ENCODE measurements at places on chromosomes 6 and 20. TPM values are rescaled to one million over a fixed set of nuclear protein-coding genes. Genes with fewer than 3 reads are reported as not detected.

The EFCAB8 gene
- 0.38 TPM for total RNA-seq

The RIPPLY2 gene
- total RNA-seq = not detected

The PPP1R16B gene
- 160 TPM for total RNA-seq

The SLC24A3 gene
- total RNA-seq = 0.05 TPM

The MYL9 gene
- 0.98 TPM for total RNA-seq

The LY6G6C gene
- total RNA-seq = not detected

The SMIM13 gene
- 15.2 TPM for total RNA-seq

The BPIFB4 gene
- not detected for total RNA-seq

GRCh38 chr20:45630371-45630770, 713 bp downstream of the WFDC9 start:
- no peak for DNase-seq

- DNase-seq = no peak
Observed at GRCh38 chr20:46939031-46939965, 44.7 kb downstream of the EYA2 start.

- DNase-seq = no peak
Observed at GRCh38 chr6:44782892-44783291, 395.4 kb downstream of the CDC5L start.

DNA sequence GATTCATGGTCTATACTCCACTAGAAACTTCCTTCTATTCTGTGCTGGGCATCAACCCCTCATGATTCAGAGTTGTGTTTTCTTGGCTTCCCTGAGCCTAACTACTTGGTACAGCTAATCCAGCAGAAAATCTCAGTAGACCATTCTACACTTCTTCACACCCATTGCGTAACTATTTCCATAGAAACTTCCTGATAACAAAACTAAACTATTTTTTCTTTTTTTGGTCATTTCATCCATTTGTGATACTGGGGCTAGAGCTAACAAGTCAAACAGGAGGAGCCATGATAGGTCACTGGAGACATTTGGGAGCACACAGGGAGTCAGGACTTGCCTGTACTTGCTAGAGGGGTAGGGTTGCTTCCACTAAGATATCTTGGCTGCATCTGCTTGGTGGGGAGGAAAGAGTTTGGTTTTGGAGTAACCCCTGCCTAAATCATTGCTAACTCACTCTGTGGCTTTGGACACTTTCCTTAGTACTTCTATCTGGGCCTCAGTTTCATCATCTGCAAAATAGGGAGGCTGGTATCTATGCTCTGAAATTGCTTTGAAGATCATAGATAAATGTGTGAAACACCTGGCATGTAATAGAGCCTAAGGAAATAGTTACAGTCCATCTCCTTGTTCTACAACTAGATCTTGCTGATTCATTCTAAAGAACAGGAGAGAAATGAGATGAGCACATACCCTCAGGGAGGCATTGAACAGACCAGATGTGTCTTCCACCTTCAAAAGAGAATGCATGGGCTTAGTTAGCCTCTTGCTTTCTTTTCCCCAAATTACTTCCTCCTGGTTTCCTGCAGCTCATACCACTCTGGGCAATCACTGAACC, 127.9 kb upstream of the ADGRF1 start:
- no peak for DNase-seq

GRCh38 chr6:126233192-126233591, 106.7 kb upstream of the CENPW start:
- no peak for DNase-seq

- DNase-seq = no peak
Observed at GRCh38 chr6:28985462-28986164, 19.5 kb downstream of the ZNF311 start.

- DNase-seq = no peak
Observed at GRCh38 chr20:57211406-57211805, 55.0 kb downstream of the BMP7 start.

DNA sequence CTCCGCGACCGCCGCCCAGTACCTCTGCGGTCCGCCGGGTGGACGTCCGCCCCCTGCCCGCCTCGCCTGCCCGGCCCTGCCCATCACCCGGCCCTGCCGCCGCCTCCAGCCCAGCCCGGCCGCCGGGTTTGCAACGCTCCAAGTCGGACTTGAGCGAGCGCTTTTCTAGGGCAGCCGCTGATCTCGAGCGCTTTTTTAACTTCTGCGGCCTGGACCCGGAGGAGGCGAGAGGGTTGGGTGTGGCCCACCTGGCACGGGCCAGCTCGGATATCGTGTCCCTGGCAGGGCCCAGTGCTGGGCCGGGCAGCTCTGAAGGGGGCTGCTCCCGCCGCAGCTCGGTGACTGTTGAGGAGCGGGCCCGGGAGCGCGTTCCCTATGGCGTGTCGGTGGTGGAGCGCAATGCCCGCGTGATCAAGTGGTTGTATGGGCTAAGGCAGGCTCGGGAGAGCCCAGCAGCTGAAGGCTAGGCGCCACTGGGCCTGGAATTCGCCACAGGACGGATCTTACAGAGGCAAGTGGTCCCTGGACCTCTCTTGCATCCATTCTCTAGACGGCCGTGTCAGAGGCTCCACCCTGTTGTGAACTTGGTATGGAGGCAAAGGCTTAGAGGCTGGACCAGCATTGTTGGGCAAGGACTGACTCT, 11.8 kb downstream of the FAM110A start:
- no peak for DNase-seq

DNA sequence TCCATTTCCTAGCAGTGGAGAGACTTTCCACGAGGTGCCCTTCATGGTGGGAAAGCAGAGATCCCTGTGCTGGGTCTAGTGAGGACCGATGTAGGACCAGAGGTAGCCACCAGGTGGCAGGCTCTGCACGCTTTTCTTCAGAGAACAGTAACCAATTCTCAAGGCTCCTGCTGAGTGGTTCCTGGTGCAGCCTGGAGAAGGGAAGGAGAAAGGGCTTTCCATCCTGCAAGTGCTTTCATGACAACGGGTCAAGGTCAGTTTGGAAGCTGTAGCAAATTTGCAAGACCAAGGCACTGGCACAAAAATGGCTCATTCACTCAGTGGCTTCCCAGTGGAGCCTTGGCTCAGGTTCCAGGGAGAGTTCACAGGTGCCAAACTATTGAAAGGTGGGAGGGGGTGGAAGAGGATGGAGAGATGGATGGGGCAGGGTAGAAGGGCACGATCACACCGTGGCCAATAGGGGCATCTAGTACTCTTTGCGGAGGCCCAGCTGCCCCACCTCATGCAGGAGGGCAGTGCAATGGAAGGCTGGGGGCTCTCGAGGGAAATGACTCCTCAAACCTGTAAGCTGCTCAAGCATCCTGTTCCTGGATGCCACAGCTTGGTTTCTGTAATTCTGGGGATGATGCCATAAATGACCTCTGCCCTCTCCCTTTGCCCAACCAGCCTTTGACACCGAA, 25.5 kb upstream of the KCNK16 start:
- DNase-seq = peak; percentile 41

GRCh38 chr6:51855310-51856082, 231.9 kb downstream of the PKHD1 start:
- no peak for DNase-seq

DNA sequence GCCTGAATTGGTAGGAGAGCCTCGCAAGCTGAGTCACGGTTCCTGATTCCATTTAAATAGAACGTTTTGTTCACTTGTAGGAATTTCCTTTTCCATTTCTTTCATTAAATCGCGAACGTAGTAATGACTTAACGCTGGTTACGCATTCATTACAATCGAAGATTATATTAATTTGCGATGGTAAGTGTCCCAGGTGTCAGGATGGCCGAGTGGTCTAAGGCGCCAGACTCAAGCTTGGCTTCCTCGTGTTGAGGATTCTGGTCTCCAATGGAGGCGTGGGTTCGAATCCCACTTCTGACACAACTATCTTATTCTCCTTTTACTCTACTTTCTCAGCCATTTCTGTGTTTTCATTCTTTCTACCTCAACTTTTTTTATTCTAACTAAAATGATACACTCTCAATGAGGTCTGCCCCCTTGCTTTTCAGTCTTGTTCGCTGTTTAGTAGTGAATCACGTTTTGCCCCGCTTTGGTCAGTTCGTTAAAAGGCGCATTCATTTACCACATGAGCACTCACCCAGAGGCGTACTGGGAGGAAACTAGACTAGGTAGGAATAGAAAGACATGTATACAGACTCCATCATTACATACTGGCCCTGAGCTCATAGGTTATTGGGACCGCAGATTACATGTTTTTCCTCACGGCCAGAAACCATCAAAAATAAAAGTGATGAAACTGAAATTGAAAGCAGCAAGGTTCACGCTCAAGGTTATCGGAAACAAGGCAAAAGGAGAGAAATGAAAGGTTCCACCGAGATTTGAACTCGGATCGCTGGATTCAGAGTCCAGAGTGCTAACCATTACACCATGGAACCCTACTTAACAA, 17.3 kb upstream of the TRIM27 start:
- DNase-seq = peak; percentile 68

DNA sequence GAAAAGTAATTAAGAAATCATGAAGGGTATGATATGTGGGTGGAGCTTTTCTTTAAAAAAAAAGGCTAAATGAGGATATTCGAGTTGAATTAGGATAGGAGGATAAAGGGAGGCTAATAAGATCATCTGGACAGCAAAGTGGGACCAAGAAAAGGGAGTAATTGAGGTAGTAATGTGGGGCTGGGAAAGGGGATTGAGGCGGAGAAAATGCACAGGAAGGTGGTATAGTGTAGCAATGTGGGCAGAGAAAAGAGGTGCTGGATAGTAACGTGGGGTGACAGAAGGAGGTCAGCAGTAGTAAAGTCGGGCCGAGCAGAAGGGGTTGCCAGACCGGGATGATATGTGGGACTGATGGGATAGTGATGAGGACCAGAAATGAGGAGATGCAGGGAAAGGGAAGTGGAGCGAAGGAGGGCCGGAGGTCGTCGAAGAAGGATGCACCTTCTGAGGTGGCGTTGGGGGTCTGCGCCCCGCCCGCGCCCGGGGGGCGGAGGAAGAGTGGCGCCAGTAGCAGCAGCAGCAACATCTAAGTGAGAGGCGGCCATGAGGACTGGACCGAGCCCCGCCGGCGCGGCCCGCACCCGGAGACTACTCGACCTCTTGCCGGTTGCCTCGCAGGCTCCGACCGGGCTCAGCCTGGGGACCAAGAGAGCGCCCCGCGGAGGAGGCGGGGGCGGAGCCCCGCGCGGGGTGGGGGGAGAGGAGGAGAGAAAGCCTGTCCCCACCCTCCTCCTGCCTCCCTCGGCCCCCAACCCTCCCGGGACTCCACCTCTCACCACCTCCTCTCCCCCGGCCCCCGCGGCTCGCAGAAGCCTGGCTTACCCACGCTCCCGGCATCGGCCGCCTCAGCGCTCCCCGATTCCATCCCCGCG, 887 bp downstream of the GABBR1 start:
- DNase-seq = peak; percentile 59

DNA sequence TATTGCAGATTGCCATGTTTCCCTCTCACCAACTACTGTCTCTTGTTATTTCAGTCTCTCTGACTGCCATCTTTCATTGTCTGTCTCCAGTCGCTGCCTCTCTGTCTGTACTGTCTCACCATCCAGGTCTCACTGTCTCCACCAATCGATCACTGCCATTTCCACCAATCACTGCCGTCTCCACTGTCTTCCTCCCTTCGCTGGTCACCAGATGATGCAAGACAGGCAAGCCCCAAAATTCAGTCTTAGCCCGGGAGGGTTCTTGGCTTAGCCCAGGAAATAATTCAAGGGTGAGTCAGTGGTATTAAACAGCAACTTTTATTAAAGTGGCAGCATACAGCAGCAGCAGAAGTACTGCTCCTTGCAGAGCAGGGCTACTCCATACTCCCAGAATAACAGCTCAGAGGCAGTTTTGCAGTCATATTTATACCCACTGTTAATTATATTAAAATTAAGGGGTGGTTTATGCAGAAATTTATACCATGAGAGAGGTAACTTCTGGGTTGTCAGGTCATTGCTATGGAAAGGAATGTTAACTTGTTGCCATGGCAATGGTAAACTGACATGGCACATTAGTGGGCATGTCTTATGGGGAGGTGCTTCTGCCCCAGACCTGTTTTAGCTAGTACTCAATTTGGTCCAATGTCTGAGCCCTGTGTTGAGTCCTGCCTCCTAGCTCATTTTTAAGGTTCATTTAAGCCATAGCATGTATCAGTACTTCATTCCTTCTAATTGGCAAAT, 23.0 kb upstream of the ECHDC1 start:
- DNase-seq = no peak

DNA sequence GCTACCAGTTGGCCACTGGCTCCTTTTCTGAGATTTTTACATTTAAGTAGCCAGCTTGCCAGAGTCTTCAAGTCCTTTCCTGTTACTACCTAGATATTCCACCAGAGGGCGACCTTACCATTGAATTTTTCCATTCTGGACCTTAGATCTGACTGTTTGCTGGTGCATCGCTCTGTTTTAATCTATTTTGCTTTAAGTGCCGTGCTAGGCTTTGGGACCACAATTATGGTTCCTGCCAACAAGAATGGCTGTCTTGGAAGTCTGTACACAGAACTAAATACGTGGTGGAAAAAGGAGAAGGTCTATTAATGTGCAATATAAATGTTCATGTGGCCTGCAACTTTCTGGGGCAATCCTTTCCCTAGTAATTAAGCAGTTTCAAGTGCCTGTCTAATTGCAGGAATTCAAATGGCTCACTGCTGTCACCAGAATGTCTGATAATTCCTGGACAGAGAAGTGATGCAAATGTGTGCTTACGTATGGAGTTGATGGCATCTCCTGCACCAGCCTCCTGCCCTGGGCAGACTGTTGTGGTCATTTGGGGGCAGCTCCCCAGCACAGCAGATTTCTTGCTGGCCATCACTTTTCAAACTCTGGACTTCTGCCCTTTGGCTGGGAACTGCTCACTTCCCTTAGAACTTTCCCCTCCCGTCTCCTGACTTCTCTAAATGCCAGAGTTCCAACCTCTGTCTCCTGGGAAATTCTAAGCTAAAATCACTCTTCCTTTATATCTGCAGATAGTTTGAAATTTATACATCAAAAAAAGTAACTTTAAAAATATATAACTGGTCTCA, 5.6 kb upstream of the HLA-DOA start:
- no peak for DNase-seq

DNA sequence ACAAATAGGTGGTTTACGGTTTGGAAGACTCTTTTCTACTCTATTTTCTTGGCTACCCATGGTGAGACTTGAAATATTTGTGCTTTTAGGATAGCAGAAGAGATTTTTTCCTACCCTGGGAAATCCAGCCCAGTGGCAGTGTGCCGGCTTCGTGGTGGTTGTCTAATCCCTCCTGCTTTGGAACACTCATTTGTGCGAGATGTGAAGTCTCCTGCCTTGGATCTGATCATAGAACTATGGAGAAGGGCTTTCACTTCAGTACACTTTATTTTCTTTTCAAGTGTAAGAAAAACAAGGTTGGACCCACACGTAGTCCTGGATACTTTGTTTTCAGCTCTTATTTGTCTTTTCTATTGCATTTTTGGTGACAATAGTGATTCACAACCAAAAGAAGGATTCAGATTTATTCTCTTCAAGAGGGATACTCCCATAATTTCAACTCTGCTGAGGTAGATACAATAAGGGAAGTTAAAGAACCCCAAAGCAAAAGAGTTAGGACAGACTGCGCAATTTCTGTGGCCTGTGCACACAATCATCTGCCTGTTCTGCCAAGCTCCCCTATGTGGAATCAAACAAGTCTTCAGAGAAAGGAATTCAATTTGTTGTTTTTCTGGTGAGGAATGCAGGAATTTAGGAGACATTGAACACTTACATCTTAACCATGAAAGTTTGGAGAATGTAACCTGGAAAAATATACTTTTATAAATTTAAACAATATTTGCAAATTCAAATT, 413.2 kb downstream of the GJA1 start:
- DNase-seq = no peak
